Activated CD8-positive, alpha-beta memory T cell treated with anti-CD3 and anti-CD28 coated beads for 1 hour (primary cell): ENCODE measurements at places on chromosomes 11 and 22.

DNA sequence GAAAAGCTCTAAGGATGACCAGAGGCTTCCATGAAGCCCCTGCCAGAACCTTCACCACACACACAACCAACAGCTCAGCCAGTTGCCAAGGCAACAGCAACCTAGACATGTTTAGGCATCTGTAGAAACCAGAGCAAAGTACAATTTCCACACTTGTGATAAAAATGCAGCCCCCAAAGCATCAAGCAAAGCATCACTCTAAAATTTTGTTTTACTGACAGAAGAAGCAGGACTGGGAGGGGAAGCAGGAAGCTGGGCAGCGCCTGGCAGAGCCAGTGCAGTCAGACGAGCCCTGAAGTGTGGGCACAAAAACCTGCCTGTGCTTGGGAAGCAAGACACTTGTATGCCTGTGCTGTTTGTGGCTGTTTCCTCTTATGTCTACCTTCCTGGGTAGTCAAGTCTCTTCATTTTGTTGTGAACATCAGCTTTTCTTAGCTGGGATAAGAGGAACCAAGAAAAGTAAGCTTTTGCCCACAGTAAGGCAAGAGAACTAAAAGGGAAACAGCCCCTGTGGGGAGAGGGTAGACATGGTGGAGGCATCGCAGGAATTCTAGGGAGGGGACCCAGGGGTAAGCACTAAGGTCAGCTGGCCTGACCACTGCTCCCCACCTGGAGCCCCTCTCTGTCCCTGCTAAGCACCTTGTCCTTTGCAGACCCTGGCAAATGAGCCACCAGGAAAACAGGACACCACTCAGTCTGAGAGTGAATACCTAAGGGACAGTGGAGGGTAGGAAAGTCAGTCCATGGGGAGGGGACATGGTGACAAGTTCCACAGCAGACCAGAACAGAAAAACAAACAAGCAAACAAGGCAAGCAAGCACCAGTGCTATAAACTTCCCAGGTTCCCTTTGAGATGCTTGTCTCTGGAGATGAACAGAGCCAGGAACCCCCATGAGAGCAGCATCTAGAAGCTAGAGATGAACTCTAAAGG, 13.4 kb downstream of the PACSIN2 start:
- no peak for DNase-seq

DNA sequence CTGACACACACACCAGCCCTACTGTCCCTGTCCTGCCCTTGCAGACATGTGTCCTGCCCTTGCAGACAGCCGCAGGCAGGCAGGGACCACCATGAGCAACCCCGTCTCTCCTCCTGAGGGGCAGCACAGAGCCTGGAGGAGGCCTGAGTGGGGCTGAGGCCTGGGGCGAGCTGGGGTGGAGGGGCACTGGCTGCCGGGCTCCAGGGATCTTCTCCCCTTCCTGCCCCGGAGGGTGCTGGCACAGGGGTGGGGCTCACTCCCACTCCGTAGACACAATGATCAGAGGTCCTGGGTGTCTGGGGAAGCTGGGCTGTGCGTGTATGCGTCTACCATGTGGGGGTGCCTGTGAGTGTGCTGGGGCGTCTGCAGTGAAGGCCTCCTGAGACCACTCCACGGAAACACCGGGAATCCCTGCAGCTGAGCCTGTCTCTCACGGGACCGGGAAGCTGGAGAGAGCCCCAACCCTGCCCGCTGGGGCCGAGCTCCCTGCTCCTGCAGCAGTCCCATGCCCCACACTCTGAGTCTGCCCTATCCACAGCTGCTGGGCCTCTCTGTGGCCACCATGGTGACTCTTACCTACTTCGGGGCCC, 588 bp downstream of the TSPAN32 start:
- DNase-seq, result no peak

DNA sequence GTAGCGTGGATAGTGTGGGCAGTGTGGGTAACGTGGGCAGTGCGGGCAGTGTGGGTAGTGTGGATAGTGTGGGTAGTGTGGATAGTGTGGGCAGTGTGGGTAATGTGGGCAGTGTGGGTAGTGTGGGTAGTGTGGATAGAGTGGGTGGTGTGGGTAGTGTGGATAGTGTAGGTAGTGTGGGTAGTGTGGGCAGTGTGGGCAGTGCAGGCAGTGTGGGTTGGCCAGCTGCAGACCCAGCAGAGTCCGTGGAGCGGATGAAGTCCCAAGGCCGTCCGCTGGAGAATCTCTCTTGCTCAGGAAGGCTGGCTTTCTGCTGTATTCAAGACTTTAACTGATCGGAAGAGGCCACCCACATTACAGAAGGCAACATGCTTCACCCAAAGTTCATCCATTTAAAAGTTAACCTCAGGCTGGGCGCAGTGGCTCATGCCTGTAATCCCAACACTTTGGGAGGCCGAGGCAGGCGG, 26.1 kb upstream of the KRTAP5-6 start:
- DNase-seq, result no peak

DNA sequence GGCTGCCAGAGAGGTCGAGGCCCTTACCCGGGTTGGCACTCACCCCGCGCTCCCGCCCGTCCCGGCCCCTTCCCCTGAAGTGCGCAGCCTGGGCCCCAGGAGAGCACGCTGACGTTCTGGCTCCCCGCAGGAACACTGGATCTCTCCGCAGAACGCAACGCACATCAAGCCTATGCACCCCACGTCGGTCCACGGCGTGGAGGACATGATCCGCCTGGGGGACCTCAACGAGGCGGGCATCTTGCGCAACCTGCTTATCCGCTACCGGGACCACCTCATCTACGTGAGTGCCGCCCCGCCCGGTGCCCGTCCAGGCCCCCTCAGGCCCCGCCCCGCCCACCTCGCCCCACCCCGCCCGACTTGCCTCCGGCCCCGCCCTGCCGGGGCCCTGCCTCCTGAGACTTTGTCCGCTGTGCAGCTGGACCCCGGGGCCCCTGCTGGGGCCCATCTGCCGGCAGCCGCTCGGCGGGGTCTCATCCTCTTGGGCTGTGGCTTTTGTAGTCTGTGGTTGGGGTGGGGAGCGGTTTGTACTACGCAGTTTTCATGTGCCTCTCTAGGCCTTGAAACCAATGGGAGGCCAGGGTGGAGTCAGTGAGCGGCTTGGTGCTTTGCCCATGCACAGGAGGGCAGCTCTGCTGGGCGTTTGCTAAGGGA, 19.7 kb downstream of the MYO7A start:
- DNase-seq, result peak; percentile 30
